Lung (tissue), 17 donors: ENCODE measurements at places on chromosomes 1 and 21.

- peak; percentile 37 for DNase-seq
Measured at GRCh38 chr1:168504064-168504837, 39.5 kb downstream of the XCL2 start.

DNA sequence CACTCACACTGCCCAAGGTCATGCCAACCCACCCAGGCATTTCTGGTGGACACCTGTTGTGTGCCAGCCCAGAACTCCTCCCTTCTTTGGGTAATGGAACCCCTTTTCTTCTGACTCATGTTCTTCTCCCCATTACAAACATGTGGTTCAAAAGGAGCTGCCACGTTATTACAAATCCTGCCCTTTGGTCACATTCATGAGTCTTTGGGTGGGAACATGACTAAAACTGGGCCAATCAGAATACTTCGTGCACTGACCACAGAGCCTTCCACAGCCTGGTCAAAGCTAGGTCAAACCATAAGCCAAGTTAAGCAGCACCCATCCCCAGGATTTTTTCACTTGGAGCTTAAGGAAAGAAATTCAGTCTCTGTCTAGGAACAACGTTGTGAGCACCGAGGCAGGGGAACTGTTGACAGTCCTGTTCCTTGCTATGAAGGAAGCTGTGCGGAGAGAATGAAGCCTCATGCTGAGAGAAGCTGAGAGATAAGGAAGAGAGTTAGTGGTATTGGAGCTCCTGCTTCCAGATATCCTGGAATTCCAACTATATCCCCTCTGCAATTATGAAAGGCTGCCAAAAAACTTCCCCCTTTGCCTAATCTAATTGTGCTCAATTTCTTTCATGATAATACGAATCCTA, 46.8 kb upstream of the DIPK1A start:
- DNase-seq: no peak

DNA sequence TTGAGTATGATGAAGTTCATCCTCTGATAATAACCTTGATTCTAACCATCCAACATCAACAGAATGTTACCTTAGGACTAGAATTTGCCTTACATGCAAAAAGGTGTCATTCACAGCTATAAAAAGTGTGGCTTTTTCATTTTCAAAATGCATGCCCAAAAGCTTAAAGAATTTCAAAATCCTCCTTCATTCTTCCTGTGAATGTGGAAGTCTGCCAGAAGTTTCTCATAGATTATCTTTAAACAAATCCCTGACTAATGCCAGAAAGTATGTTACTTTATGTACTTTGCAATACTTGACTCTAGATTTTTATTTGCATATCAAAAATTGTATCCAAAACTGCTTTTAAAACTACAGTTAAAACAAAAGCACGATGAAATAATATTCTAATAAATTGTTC, 270.6 kb upstream of the ZRANB2 start:
- no peak for DNase-seq

- no peak for DNase-seq
Measured at GRCh38 chr1:116966791-116967190, 34.8 kb upstream of the CD101 start.

- no peak for DNase-seq
Measured at GRCh38 chr1:198443365-198444233, 96.9 kb downstream of the ATP6V1G3 start.

GRCh38 chr1:43821471-43821870, 112.1 kb upstream of the ARTN start:
- DNase-seq: no peak

- DNase-seq: no peak
Measured at GRCh38 chr1:153777648-153778047, 2.4 kb downstream of the SLC27A3 start.

DNA sequence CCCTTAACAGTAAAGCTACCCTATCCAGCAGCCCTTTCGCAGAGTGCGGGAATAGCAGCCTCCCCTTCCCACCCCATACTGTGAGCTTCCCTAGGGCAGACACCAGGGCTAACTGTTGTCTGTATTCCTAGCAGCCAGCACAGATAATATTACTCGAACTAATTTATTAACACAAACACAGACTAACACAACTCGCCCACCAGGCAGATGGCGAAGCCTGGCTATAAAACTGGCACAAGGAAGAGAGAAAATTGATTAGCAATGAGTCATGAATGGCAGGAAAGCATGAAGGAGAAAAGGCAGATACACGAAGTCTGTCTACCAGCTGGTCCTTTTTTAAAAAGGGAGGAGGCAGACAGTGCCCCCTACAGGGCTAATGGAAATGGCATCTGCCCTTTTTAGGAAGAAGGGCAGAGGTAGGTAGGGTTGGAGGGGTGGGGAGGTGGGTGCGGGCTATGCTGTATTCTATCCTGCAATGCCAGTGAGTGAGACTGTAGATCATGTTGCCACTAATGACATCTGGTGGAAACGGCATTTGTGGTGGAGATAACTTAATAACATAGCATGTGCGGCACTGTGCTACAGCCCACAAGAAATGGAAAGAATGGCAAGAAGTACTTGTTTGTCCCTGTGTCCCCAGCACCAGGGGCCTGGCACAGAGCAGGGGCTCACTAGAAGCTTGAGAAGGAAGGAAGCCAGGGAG, 30.6 kb upstream of the CTPS1 start:
- DNase-seq: peak; percentile 20

DNA sequence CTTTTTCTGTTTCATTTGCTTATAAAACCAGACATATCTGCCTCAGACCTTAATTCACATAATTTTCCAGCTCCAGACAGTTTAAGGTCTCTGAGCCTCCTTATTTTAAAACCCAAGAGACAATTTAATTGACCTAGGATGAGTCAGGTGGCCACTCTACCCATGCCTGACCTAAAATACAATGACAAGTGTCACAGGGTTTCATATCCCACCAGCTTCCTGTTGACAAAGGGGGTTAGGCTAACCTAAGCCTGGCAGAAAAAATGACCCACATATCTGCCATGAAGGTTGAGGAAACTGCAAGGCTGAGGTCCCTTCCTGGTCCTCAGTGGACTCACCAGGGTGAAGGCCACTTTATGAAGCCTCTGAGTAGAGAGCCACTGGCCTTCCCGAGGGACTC, 52.3 kb downstream of the OPTC start:
- no peak for DNase-seq

GRCh38 chr1:191993549-191993948, 164.7 kb upstream of the RGS18 start:
- DNase-seq: peak; percentile 20

GRCh38 chr1:227558732-227559262, 4.6 kb upstream of the ZNF678 start:
- DNase-seq: peak; percentile 45

- DNase-seq: no peak
Measured at GRCh38 chr1:89807983-89808382, 12.8 kb upstream of the LRRC8D start.

DNA sequence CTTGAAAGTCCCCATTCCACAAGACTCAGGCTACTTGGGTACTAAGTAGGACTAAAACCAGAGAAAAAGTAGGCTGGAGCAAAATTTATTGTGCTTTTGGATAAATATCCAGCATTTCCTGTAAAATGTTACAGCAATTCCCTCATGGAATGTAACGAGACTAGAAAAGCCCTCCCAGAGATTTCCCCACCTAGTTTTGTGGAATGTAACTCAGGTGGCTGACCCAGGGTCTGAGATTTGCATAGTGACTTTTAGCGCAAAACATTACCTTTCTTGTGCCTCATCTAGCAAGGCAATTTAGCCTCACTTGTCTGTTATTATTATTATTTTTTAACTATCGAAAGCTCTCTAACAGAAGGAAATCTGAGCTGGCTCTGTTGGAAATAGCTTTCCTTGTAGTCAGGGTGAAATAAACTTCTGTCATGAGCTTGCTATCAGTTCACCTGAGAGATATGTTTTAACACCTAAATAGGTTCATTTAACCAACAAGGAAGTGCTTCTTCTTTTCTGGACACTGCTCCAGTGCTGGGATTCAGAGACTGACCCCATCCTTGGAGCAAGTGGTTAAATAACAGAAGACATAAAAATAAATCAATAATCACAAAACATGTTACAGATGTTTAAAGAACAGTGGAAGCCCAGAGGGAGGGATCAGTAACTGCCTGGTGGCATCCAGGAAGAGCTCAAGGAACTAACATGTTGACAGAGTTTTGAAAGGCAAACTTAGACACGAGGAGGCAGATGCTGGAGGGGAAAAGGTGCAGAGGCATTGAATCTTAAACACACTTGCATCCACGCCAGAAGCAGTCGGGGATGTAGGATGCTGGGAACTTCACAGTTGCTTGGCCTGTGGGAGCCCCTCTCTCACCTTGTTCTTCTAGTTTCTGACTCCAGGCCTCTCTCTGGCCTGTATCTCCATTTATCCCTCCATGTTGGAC, 68.3 kb upstream of the RHOU start:
- DNase-seq: no peak

DNA sequence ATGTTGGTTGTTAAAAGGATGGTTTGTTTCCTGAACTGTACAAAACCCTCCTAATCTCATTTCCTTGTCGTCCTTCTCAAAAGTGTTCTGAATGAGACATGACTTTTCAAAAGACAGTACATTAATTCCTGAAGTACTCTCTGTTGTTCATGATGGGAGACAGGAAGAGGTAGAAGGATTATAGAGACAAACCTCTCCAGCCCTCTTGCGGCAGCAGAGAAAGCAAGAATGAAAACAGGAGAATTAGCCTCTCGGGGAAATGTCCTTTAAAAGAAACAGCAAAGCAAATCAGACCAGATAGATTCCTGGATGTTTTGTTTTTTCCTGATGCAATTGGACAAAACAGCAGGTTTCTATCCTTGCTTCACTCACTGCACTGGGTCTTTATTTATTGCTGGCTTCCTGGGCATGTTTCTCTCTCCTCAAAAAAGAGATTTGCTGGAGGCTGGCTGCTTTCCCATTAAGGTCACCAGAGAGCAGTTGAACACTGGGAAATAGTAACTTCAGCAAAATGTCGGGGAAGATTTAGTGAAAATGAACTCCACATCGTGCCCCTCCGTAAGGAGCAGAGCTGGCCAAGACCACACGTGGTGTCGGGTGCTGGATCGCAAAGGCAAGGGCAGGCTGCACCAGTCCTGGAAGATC, 145.8 kb upstream of the SYT6 start:
- peak; percentile 99 for DNase-seq

DNA sequence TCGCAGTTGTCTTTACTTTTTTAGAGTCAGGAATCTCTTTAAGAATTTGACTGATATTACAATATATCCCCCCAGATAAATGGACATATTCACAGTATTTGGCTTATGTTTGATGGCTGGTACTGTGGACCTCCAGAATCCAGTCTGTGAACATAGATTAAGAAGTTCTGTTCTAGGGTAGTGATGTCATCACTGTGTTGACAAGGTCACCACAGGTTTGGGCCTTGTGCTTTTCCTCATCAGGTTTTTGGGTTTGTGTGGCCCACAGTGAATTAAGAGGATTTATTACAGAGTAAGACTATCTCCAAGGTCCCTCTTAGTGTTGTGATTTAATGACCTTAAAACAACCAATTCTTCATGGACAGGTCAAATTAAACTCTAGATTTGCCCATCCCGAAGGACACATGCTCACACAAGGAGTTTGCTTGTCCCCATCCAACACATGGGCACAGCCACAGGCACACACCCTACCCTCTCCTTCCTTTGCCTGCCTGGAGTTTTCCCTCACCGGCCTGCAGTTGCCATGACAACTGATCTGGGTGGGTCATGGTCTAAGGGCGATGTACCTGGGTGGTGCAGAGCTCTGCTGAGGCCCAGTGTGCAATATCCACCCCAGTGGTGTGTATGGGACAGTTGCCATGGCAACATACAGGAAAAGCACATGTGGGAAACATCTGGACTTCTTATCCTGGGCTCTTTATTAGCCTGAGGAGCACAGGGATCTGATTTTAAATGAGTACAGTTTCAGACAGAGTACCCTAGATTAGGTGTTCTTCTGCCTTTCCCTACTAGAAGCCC, 98.6 kb downstream of the NAV1 start:
- peak; percentile 30 for DNase-seq

- peak; percentile 96 for DNase-seq
Measured at GRCh38 chr1:99445486-99445885, 181.2 kb downstream of the PLPPR4 start.

GRCh38 chr1:154851392-154852177, 18.5 kb downstream of the KCNN3 start:
- no peak for DNase-seq

GRCh38 chr1:45820788-45821187, 17.4 kb downstream of the MAST2 start:
- DNase-seq: no peak

GRCh38 chr1:6328091-6328490, 65.5 kb downstream of the ACOT7 start:
- no peak for DNase-seq

- DNase-seq: no peak
Measured at GRCh38 chr1:110390692-110391245, at the start of gene SLC16A4. Gene SLC16A4 (minus strand): TSS chr1:110391026. CDS start chr1:110389323, 1,703 bp downstream.

GRCh38 chr1:212118167-212118871, 82.8 kb downstream of the DTL start:
- no peak for DNase-seq

DNA sequence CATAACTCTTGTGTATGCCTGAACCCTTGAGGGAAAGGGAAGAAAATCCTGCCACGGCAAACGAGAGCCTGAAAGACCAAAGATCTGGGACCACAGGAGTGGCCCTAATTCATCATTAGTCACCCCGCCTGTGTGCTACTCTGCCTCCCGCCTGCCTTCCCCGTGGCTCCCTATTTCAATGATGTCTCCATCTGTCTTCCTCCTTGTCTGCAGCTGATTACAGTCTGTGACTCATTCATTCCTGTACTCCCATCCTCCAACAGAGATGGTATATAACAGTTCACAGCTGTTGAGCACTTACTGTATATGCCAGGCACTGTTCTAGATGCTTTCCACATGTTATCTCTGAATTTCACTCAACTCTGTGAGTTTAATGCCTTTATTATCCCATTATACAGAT, 96.6 kb downstream of the SEC16B start:
- DNase-seq: no peak

- DNase-seq: no peak
Measured at GRCh38 chr1:178652506-178653490, 72.2 kb upstream of the RALGPS2 start.

GRCh38 chr1:150695561-150695960, 1.4 kb downstream of the GOLPH3L start:
- no peak for DNase-seq

GRCh38 chr1:202941372-202941771, 14.3 kb upstream of the KLHL12 start:
- DNase-seq: no peak

DNA sequence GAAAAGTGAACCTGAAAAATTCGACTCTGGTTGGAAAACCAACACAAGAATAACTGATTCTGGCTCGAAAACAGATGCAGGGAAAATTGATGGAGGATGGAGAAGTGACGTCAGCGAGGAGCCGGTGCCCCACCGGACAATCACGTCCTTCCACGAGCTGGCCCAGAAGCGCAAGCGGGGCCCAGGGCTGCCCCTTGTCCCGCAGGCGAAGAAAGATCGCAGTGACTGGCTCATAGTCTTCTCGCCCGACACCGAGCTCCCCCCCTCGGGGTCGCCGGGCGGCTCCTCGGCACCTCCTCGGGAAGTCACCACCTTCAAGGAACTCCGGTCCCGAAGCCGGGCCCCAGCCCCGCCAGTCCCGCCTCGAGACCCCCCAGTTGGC, 1.9 kb downstream of the RUSC1 start:
- DNase-seq: peak; percentile 58

- no peak for DNase-seq
Measured at GRCh38 chr1:11708554-11709350, 17.2 kb downstream of the DRAXIN start.
